Nucleus accumbens (tissue), 56 donors: ENCODE measurements at places on chromosomes 5 and 9.

DNA sequence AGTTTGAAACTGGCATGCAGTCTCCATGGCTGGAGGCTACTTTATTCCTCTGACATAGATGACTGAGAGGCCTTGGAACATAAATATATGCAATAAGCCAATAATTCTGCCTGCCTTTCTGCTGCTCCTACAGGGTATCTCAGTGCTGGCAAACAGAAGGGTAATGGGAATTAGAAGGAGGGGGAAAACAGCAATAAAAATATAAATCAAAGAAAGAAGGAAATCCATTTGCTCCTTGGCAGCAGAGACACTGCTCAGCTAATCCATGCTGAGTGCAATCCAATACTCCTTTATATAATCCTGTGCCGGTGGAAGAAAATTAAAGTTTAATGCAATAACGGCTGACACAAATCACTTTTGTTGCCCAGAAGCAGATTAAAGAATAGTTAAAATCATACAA lies 478.9 kb downstream of the SPATA31D1 start:
- DNase-seq = no peak

GRCh38 chr5:34735491-34736426 lies 79.6 kb downstream of the RAI14 start:
- DNase-seq = no peak

- no peak for DNase-seq
Measured at GRCh38 chr5:143248391-143248790, 155.1 kb downstream of the NR3C1 start.

- DNase-seq = no peak
Measured at GRCh38 chr9:120308495-120308894, 271.5 kb downstream of the CDK5RAP2 start.

DNA sequence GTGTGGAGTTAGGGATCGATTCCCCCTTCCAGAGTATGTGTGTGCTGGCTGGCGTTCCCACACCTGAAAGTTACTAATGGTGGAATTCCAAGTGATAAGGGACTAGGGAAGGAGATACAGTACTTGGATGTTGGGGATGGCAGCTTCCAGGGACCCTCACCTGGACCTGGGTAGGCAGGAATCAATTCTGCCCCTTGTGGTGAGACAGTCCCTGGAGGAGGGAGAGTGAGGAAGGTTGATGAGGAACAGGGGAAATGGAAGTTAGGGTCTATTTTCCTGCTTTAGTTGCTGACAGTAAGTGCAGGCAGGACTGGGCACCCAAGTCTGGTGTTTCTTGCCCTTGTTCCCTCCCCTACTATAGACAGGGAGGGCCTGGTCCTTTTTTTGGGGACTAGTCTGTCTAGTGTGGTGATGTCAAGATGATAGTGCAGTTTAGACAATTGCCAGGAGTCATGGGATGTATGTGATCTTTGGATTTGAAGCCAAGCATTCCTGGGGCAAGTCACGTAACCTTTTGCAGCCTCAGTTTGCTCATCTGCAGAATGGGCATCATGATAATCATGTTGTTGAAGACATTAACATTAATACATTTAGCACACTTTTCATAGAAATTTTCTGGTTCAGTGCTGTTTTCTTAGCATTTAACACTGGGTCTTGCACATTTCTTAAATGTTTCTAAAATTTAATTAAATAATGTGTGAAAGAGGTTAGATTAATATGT lies 51.7 kb downstream of the DAB2IP start:
- DNase-seq = no peak

- DNase-seq = no peak
Measured at GRCh38 chr5:88879724-88880123, 3.3 kb downstream of the MEF2C start.

DNA sequence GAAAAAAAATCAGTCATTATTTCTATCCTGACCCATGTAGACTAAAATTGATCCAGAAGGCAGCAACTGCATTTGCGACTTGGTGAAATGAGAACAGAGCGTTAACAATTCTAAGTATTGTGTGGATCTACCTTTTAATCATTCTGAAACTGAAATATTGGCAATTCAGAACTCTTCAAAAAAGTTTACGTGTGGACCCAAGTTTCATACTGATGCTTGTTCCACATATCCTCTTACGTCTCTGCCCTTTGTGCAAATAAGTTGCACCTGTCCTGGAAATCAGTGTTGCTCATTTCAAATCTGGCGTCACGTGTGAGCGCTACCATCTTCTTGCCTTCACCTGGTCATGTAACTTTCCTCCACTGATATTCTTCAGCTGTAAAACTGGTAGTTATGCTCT lies 74.7 kb downstream of the NTRK2 start:
- DNase-seq = no peak

DNA sequence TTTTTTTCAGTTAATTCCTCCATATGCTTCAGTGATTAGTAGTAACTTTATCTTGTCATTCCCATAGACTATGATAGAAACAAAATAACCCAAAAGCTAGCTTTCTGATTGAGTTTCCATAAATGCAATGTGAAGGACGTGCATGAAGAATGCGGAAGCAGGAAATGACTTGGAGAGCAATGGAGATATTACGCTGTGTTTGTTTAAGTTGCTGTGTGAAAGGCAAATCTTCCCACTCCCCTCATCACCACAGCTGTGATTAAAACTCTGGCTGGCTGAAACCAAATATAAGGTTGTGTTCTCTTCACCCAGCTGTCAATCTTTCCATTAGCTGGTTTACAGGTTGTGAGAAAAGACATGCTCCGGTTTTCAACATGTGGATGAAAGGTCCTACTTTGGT lies 83.9 kb downstream of the NR2F1-AS1 start:
- no peak for DNase-seq

DNA sequence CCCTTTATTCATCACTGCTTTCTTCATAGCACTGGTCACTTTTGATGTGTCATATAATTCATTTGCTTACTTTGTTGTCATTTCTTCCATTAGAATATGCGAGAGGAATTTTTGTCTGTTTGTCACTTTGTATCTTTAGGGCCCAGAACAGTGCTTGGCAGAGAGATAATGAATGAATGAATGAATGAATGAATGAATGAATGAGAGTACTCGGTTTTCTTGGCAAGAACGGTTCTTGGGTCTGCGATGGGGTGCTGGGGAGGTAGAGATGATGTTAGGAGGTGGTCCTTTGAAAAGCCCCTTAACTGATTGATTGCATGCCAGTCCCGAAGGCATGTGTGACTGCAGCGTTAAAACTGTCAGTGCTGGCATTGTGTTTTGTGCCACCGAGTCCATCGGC lies 52.4 kb upstream of the LRRTM2 start:
- DNase-seq = no peak

GRCh38 chr5:72133212-72133990 lies 26.1 kb downstream of the MAP1B start:
- DNase-seq = no peak

DNA sequence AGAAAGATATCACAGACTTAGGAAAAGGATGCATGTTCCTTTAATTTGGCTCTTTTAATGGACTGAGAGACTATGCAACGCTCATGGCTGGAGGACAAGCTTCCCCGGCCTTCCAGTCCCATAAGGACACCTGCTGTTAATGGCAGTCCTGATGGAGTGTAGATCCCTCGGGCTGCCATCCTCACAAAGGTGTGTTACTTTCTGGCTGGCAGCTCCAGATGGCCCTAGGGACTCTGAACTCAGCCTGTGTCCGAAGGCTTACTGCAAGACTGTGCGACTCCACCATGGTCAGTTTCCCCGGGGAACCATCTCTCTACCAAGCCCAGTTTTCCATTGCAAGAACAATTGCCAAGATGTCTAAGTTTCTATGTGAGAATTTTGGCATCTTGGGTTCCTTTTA lies 25.5 kb upstream of the KCNIP1 start:
- no peak for DNase-seq

GRCh38 chr5:6818594-6819511 lies 105.6 kb downstream of the TENT4A start:
- DNase-seq = no peak

GRCh38 chr5:33601881-33602280 lies 161.1 kb downstream of the TARS1 start:
- no peak for DNase-seq

DNA sequence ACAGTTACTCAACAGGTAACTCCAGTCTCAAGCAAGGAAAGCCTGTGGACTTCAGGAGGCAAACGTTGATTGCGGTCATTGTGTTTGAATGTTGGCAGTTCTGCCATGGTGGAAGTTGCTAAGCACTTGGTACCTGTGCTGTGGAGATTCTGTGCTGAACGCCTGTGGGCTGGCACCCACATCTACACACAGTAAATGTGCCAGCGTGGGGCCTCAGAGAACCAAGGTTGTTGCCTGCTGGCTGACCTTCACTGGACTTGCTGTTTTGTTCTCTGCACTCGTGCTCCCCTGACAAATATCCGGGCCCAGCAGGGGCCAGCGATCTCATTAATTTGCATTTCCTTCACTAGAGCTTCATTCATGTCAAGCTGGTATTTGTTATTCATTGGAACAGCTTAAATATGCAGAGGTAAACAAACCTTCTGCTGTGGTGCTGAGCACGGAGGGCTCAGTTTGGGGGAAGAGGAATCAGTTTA lies 141.8 kb downstream of the PRKACG start:
- no peak for DNase-seq

GRCh38 chr9:75087289-75087823 lies 599 bp downstream of the NMRK1 start:
- DNase-seq = no peak

DNA sequence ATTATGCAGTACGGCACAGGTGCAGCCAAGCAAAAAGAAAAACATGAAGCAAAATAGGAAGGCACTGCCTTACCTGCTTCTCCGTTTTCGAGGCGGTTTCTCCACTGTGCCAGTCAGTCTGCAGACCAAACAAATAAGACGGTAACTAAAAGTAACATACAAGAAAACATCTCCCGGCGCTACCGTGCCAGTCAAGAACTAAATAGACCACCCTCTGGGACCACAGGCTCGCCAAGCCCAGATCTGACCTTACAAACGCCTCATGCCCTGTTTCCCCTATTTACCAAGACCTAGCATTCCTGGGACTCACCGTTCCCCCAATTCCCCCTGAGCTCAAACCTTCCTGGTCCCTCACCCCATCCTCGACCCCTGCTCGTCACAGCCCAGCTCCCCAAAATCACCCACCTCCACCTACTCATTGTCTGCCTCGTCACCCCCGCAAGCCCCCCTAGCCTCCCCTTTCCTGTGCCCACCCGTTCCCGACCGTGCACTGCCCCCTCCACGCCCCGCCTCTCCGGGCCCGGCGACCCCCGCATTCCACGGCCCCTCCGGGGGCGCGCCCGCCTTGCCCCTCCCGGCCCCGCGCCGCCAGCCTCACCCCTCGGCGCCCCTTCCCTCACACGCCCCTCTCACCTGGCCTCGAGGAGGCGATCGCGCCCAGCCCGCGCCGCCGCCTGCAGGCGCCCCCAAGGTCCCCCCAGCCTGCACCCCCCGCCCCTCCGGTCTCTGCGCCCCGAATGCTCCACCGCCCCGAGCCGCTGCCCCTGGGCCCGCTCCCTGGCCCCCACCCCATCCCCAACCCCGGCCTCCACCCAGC lies 560 bp downstream of the SCAI start:
- no peak for DNase-seq
